ENCODE measurements at places on chromosomes 1 and 21.

- no peak for DNase-seq
Measured at GRCh38 chr1:216722821-216723220, 408 bp downstream of the ESRRG start.

DNA sequence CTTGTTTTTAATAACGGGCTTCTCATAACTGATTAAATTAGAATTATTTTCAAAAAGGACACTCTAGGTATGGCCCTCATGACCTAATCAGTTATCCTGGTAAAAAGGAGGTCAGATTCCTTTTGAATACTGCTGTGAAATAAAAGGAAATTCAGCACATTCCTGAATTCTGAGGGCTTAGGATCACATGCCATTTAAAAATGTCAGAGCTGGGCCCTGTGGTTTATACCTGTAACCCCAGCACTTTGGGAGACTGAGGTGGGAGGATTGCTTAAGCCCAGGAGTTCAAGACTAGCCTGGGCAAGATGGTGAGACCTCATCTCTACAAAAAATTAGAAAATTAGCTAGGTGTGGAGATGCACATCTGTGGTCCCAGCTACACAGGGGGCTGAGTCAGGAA, 18.0 kb upstream of the RABGGTB start:
- no peak for DNase-seq

GRCh38 chr21:34858559-34858958, 189.8 kb downstream of the CLIC6 start:
- no peak for DNase-seq

DNA sequence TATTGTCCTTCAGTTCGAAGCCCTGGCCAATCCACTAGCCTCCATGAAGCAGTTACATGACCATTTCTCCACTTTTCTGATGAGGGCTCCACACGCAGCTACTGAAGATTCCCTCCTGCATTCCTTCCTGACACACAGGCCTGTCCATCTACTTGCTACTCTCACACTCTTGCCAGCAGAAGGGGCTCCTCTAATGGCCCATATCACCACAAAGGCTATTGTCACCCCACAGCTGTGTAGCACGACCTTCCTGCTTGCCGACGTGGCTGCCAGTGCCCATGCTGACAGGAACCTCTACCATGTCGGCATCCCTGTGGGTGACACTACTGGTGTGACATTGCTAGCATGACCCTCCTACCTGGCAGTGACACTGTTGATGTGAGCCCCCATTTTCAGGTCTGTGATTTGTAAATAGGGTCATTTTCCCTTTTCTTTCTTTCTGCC, 1528.6 kb upstream of the TPTE start:
- no peak for DNase-seq

DNA sequence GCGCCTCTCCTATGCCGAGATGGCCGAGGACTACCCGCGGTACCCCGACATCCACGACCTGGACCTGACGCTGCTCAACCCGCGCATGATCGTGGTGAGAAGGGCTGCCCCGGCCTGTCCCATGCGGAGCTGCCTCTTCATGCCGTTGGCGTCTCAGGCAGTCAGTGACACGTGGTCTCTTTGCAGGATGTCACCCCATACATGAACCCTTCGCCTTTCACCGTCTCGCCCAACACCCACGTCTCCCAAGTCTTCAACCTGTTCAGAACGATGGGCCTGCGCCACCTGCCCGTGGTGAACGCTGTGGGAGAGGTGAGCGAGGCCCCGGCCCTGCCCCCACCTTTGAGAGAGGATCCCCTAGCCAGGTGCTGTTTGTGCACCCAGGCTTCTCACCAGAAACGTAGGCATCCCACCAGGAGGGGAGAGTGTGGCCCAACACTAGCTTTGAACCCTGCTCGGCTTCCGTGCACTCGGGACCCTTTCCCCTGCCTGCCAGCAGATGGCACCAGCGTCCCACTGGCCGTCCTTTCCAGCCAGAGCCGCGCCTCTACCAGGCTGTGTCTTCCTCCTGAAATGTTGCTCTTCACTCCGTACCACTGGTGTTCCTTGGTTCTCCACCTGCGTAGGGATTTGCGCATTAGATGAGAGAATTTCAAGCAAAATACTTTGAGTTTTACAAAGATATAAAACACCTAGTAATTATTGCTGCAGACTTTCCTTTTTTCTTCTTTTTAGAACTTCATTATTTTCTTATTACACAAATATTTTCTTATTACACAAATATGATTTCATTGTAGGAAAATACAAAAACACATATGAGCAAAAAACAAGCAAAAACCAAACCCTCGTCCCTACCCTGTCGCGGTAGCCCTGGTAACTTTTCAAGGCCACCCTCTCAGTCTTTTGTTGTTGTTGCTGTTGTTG, 9.0 kb downstream of the NPPA start:
- DNase-seq: peak; percentile 65

DNA sequence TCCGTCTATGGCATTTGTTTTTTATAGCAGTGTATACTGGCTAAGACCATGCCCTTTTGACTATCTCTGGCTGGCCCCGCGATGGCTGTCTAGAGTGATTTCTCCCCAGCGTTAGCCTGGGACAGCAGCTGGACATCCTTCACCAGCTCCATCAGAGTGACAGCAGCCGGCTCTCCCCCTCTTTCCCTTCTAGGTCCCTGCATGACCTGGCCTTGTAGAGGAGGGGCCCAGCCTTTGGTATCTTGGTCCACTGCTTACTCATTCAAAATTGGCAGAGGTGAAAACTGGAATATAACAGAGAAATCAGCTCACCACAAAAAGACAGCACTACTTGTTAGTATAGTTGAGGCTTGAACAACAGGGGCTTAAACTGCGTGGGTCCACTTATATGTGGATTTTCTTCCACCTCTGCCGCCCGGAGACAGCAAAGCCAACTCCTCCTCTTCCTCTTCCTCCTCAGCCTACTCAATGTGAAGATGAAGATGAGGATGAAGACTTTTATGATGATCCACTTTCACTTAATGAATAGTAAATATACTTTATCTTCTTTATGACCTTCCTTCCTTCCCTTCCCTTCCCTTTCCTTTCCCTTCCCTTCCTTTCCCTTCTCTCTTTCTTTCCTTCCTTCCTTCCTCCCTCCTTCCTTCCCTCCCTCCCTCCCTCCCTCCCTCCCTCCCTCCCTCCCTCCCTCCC, 29.4 kb upstream of the B3GALNT2 start:
- no peak for DNase-seq

- no peak for DNase-seq
Measured at GRCh38 chr21:29185172-29185571, 54.7 kb downstream of the MAP3K7CL start.

DNA sequence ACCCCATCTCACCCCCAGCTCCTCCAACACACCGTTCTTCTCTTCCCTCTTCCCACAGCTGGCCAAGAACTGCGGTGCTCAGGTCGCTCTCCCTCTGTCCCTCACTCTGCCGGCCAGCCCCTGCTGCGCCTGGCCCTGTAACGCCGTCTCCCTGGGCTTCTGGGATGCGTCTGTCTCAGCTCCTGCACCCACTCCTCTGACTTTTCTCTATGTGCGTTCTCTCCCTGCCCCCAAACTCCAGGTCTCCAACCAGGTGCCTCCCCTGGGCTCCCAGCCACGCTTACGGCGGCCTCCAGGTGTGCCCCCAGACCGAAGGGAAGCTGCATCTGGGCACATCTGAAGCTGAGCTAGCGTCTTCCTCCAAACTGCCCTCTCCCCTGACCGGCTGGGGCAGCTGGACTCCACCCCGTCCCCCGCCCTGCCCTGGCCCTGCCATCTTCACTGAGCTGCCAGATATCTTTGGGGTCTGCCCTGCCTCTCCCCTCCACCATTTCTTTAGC, 2.6 kb downstream of the KRTAP10-12 start:
- no peak for DNase-seq

GRCh38 chr1:155463865-155464650, 98.5 kb downstream of the ASH1L start:
- DNase-seq: no peak

GRCh38 chr1:204410688-204411450, 748 bp downstream of the PPP1R15B start:
- DNase-seq: no peak

DNA sequence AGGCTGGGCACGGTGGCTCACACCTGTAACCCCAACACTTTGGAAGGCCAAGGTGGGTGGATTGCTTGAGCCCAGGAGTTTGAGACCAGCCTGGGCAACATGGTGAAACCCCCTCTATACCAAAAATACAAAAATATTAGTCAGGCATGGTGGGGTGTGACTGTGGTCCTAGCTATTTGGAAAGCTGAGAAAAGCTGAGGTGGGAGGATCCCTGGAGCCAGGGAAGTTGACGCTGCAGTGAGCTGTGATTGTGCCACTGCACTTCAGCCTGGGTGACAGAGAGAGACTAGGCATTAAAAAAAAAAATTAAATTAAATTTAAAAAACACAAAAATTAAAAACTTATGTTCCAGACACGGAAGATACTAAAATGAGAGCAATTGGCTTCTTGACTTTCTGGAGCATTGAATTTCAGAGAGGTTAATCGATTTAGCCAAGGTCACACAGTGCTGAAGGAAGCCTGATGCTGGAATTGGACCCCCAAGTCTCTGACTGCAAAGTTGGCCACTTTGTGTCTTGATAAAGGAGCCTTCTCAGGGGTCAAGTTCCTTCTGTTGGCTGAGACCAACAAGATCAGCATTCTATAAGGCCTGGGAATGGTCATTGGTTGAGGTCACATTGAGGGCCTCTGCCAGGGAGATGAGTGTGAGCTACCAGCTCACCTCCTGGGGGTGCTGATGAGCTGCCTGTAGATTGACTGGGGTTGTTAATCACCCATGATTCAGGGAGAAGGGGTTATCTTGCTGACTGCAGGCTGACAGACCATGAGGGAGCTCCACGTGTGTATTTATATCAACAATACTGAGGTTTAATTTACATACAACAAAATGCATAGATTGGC, 54.3 kb downstream of the RPS6KA1 start:
- DNase-seq: peak; percentile 42

DNA sequence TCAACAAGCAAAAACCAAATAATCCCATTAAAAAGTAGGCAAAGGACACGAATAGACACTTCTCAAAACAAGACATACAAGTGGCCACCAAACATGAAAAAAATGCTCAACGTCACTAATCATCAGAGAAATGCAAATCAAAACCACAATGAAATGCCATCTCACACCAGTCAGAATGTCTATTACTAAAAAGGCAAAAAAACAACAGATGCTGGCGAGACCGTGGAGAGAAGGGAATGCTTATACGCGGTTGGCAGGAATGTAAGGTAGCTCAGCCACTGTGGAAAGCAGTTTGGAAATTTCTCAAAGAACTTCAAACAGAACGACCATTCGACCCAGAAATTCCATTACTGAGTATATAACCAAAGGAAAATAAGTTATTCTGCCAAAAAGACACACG, 145.1 kb upstream of the EDN2 start:
- DNase-seq: no peak

DNA sequence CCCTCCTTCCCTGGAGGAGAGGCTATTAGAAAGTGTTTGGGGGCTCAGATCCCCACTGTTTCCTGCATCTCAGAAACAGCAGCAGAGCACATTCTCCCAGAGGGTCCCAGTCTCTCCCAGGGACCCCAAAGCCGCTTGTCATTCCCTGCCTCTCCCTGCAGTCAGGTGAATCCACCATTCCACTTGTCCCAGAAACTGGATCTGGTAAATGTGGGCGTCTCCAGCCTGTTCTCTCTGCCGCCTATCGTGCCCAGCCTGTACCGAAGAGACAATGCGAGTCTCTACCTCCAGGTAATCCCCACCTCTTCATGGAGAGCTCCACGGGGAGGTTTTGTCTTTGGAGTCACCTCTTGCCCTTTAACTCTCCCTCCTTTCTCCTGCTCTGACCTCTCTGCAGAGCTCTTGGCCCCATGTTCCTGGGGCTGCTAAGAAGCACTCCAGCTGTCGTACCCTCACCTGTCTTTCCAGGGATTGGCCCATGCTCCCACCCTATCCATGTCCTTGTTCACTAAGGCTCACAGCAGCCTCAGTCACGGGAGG, 26.9 kb downstream of the INAVA start:
- no peak for DNase-seq

DNA sequence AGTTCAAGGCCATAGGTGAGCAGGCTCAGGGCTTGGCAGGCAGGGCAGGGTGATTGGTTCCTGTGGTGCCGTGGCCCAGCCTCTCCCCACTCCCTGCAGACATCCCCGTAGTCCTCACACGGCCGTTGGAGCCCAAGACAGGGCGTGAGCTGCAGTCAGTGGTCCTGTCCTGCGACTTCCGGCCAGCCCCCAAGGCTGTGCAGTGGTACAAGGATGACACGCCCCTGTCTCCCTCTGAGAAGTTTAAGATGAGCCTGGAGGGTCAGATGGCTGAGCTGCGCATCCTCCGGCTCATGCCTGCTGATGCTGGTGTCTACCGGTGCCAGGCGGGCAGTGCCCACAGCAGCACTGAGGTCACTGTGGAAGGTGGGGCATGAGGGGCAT, 71.9 kb downstream of the OBSCN start:
- no peak for DNase-seq

DNA sequence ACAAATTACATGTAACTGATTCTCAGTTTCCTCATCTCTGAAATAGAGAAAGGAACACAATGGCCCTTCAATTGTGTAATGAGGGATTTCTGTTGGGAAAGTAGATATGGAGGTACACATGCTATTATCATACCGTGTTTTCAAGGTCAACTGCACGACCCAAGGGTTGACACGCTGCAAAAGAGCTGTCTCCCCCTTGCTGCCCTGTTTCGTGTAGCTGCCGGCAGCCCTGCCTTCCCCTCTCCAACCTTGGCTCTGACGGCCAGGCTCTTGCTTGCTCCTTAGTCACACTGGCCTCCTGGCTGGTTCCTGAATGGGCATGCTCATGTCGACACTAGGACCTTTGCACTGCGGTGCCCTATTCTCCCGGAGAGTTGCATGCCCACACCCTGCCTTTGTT, 134.4 kb downstream of the GALNT2 start:
- DNase-seq: no peak

GRCh38 chr1:83639785-83640184, 359.1 kb downstream of the TTLL7 start:
- no peak for DNase-seq

DNA sequence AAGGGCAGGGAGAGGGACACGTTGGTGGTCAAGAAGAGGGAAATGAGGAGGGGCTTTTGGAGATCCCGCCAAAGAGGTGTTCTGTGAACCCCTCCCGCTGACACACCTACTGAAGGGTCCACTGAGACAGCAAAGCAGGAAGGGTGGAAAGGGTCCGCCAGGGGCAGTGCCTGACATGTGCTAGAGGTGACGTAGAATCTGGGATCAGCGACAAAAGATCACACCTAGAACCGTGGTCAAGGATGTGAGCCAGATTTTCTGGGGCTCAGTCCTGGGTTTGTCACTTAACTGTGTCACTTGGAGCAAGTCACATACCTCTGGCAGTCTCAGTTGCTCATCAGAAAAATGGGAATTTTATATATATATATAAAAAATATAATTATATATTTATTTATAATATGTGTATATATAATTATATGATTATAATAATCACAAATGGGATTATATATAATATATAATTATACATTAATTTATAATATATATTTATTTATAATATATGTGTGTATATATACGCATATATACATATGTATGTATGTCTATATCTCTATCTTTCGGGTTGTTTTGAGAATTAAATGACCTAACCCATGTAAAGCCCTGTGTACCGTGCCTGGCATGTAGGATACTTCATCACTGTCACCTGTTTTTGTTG, 35.0 kb upstream of the ATP5PO start:
- DNase-seq: no peak

- DNase-seq: no peak
Measured at GRCh38 chr21:39441502-39442475, 3.8 kb downstream of the LCA5L start.

GRCh38 chr1:18001725-18002124, 105.9 kb upstream of the IGSF21 start:
- DNase-seq: no peak
